ENCODE measurements at places on chromosomes 7 and 10. TPM values are rescaled to one million over a fixed set of nuclear protein-coding genes. Genes with fewer than 3 reads are reported as not detected.
A peak's percentile ranks its signal among the peaks of the same experiment; 100 is the strongest.

The GOLGA7B gene
- total RNA-seq, result 0.90 TPM

The POLR1F gene
- total RNA-seq, result 10.6 TPM

The PPP1R17 gene
- not detected for total RNA-seq

The IL15RA gene
- total RNA-seq, result 9.0 TPM

The PHF14 gene
- 48.9 TPM for total RNA-seq

The PTPRZ1 gene
- 16.2 TPM for total RNA-seq

The TRPV6 gene
- total RNA-seq, result 0.78 TPM

The CCDC146 gene
- total RNA-seq, result 23.6 TPM

The OPN1SW gene
- not detected for total RNA-seq

The CXCL12 gene
- 96.9 TPM for total RNA-seq

The HYAL4 gene
- not detected for total RNA-seq

The BHLHA15 gene
- total RNA-seq, result not detected

The AKR1B15 gene
- total RNA-seq, result 1.8 TPM

The GRM3 gene
- total RNA-seq, result not detected

The NUTM2D gene
- total RNA-seq, result 7.2 TPM

The PRRT4 gene
- total RNA-seq, result 4.4 TPM

The VPS26A gene
- 51.1 TPM for total RNA-seq

The CFAP70 gene
- total RNA-seq, result 14.9 TPM

GRCh38 chr7:82715344-82715743 is 271.8 kb upstream of the CACNA2D1 start:
- no peak for DNase-seq

GRCh38 chr7:134514663-134515062 is 12.7 kb upstream of the AKR1B10 start:
- peak; percentile 82 for DNase-seq

- DNase-seq, result no peak
Measured at GRCh38 chr7:45269192-45269591, 111.6 kb downstream of the RAMP3 start.

DNA sequence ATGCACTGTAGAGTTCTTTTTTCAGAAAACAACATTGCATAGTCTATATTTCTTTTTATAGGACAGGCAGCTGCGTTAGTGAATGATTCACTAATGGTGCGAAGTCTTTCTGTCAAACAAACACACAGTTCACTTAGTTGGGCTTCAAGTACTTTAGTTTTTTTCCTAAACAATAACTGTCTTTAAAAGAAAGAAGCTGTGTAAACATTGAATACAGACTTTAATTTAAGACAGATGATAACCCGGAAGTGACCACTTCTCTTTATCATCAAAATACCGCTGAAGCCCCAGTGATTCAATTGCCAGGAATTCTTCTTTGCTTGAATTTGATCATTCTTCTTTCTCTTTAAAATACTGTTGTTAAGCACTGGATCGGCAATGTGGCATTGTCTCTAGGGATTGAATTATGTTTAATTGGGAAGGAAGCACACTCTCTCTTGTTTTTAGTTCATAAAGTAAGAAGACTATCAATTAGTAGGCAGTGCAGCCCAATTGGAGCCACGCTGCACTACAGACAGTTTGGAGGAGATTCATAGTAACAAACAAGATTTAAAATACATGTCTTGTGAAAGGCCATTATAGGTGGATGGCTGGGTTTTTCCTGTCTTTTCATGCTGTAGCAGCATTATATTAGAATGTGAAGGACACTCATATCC is 30.4 kb downstream of the CNTNAP2 start:
- DNase-seq, result no peak

GRCh38 chr7:83588602-83589240 is 60.2 kb downstream of the SEMA3E start:
- no peak for DNase-seq

GRCh38 chr7:32167256-32167655 is 97.0 kb upstream of the PDE1C start:
- DNase-seq, result no peak

DNA sequence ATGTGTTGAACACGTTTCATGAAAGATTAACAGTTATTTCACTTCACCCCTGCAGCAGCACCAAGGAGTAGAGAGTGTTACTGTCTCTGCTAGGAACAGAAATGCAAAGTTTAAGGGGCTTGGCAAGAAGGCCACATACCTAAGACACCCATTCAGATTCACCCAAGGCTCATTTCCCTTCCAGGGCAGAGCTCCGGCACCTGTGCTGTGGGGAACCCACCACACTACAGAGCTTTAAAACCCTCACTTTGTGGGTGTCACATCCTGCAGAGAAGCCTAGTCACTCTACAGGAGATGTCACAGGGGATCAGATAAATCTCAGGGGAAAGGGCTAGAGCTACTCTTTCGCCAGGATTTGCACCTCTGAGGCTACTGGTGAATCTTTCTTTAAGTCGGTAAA is 176.1 kb upstream of the KLF6 start:
- DNase-seq, result no peak

DNA sequence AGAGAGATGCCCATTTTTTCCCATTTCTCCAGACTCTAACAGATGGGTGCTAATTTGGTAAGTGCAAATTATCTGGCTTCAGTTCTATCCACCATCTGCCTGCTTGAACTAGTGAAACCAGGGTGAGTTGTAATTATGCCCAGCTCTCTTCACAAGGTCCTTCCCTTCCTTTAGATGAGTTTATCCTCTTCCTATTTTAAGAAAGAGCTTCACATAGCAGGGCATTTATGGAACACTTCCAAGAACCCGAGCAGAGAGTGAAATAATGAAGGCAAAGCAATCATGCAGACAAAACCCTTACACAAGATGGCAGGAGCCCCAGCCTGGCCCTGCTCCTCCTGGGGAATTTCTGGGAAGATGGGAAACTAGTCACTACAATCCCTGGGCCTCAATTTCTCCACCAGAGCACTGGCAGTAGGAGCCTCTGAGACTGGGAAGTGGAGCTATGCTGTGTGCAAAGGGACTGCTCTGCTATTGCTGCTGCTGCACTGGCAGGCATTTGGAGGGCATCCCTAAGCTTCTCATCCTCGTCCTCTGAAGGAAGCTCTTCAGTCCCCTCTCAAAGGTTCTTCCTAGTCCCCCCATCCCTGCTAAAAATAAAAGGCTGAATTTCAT is 33.7 kb upstream of the PLXNA4 start:
- no peak for DNase-seq

DNA sequence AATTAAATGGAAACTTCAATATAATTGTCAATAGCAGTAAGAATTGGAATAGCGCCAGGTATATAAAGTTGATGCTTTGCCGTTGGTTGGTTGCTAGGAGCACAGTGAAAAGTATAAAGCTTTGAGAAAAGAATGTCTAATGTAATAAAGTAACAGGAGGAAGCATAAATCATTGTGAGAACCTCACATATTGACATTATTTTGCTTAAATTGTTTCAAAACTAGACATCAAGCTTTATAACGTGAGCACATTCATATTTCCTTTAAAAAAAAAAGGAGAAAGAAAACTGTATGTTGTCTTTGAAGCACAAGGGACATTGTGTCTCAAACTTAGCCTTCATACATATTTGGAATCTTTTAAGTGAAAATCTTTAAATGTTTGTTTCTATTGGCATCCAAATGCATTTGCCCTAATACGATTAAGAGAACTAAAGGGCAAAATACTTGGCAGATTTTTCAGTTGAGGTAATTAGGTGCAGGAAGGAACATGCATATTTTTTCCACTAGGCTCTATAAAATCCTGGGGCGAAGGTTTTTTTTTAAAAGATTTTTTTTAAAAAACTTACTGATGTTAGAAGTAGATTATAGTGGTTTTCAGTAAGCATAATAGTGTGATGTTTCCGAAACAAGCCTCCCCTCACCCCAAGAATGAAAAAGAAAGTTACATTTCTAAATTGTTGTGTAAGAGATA is 92.4 kb downstream of the ARID5B start:
- DNase-seq, result no peak

GRCh38 chr10:71766717-71767419 is 6.5 kb downstream of the VSIR start:
- peak; percentile 77 for DNase-seq

DNA sequence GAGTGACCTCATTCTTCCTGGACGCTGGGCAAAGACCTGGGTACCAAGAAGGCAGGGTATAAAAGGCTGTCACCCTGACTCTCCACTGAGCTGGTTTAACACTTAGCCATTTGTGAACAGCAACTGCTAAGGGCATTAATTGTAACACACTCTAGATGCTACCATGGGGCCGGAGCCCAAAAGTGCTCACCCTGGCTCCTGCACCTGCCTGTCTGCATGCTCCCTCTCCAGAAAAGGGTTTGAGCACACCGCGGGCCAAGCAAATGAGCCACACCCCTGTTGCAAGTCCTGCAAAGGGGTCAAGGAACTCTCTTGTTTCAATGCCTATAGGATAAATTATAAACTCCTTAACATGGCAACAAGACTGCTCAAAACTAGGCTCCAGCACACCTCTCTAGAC is 114.8 kb downstream of the TEX36 start:
- no peak for DNase-seq

- DNase-seq, result no peak
Measured at GRCh38 chr10:23522345-23522744, 83.5 kb downstream of the OTUD1 start.

GRCh38 chr10:58322072-58322834 is 12.6 kb upstream of the UBE2D1 start:
- DNase-seq, result no peak

DNA sequence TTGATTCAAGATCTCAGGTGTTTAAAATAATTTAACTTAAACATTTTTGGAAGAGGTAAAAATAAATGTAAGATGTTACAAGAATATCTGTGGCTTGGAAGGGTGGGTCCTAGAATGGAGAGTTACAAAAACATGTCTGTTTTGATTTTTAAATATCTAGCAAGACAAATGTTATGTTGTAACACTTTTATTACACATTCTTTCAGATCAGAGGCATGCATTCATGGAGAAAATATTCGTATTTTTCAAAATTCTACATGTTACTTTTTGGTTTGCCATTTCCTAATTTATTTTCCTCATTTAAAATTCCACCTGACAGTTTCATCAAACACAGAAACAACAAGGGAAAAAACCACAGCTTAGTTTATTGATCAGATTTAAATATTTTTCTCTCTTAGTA is 10.0 kb downstream of the WBP1L start:
- no peak for DNase-seq

DNA sequence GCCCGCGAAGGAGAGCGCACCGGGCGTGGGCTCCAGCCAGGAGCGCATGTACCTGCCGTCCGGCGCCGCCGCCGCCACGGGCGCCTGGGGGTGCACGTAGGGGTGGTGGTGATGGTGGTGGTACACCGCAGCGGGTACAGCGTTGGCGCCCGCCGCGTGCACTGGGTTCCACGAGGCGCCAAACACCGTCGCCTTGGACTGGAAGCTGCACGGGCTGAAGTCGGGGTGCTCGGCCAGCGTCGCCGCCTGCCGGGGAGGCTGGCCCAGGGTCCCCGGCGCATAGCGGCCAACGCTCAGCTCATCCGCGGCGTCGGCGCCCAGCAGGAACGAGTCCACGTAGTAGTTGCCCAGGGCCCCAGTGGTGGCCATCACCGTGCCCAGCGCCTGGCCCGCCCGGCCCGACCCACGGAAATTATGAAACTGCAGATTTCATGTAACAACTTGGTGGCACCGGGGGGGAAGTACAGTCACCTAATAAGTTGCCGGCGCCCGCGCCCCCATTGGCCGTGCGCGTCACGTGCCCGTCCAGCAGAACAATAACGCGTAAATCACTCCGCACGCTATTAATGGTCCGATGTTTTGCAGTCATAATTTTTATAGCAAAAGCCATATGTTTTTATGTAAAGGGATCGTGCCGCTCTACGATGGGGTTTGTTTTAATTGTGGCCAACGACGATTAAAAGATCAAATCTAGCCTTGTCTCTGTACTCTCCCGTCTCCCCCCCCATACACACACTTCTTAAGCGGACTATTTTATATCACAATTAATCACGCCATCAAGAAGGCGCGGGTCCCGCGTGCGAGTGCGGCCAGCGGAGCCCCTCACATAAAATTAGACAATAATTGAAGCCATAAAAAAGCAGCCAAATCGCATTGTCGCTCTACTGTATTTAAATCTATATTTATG is at the start of gene HOXA9:
Gene HOXA9, minus strand, starts transcription at position 449 of the 907 bp plus-strand sequence. Its CDS starts 80 bp downstream, at position 369.
- peak; percentile 91 for DNase-seq

GRCh38 chr7:16826060-16826459 is 21.3 kb upstream of the AGR2 start:
- no peak for DNase-seq

- no peak for DNase-seq
Measured at GRCh38 chr7:150595361-150595760, 28.2 kb downstream of the GIMAP4 start.

GRCh38 chr10:126770809-126771208 is 100.3 kb upstream of the C10orf90 start:
- DNase-seq, result no peak

- DNase-seq, result no peak
Measured at GRCh38 chr10:63692220-63692896, 171.2 kb downstream of the REEP3 start.

- DNase-seq, result no peak
Measured at GRCh38 chr7:8283968-8284367, 22.0 kb upstream of the ICA1 start.

GRCh38 chr7:108331971-108332370 is 124.3 kb downstream of the NRCAM start:
- no peak for DNase-seq

- no peak for DNase-seq
Measured at GRCh38 chr10:72109636-72110157, 21.3 kb upstream of the SPOCK2 start.

- peak; percentile 50 for DNase-seq
Measured at GRCh38 chr10:110872145-110872983, 636 bp downstream of the PDCD4 start.

GRCh38 chr10:88553116-88553752 is 29.9 kb downstream of the RNLS start:
- peak; percentile 72 for DNase-seq

DNA sequence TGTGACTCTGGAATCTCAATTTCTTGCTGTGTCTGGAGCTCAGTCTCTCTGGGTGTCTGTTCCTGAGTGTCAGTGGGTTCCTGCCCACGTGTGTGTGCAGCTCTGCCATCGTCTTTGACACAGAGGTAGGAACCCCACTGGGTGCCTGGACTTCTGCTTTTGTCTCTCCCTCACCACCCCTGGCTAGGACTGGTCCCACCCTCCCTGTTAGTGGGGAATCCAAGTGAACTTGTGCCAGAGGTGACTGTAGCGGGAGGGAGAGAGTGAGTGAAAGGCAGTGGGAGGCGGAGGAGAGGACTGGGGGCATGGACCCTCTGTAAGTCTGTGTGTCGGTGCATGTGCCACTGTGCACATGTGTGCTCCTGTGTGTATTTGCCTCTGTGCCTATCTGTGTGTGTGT is 299.9 kb upstream of the ZMIZ1 start:
- no peak for DNase-seq

DNA sequence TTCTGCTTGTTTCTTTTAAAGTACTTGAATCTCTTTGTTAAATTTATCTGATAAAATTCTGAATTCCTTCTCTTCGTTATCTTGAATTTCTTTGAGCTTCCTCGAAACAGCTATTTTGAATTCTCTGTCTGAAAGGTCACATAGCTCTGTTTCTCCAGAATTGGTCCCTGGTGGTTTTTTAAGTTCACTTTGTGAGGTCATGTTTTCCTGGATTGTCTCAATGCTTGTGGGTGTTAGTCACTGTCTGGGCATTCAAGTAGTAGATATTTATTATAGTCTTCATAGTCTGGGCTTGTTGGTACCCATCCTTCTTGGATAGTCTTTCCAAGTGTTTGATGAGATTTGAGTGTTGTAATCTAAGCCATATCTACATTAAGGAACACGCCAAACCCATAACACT is 1060.6 kb downstream of the LRMDA start:
- DNase-seq, result no peak

All from tibial nerve (tissue), 4 donors.